Stimulated activated CD8-positive, alpha-beta memory T cell treated with anti-CD3 and anti-CD28 coated beads, Interleukin-15, amount 100 ng/mL, for 24 hours (primary cell): ENCODE measurements at places on chromosomes 11 and 22.

GRCh38 chr22:27876684-27877083 lies 42.4 kb downstream of the PITPNB start:
- no peak for DNase-seq

DNA sequence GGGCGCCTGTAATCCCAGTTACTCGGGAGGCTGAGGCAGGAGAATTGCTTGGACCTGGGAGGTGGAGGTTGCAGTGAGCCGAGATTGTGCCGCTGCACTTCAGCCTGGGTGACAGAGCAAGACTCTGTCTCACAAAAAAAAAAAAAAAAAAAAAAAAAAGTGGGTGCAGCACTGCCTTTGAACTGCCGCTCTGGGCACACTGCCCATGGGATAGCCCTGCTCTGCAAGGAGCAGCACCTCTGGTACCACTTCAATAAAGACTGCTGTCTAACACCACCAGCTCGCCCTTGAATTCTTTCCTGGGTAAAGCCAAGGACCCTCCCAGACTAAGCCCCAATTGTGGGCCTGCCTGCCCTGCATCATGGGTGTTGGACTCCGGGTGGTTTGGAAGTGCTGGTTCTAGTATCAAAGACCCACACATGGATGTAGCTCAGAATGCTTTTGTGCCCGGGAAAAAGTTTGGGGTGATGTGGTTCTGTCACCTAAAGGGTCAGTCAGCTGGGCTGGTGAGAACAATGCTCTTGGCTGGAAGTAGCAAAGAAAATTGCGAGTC lies 444.3 kb downstream of the TBC1D22A start:
- DNase-seq, result no peak

- no peak for DNase-seq
These were observed 860 bp downstream of the UPK2 start for GRCh38 chr11:118956847-118957469.

DNA sequence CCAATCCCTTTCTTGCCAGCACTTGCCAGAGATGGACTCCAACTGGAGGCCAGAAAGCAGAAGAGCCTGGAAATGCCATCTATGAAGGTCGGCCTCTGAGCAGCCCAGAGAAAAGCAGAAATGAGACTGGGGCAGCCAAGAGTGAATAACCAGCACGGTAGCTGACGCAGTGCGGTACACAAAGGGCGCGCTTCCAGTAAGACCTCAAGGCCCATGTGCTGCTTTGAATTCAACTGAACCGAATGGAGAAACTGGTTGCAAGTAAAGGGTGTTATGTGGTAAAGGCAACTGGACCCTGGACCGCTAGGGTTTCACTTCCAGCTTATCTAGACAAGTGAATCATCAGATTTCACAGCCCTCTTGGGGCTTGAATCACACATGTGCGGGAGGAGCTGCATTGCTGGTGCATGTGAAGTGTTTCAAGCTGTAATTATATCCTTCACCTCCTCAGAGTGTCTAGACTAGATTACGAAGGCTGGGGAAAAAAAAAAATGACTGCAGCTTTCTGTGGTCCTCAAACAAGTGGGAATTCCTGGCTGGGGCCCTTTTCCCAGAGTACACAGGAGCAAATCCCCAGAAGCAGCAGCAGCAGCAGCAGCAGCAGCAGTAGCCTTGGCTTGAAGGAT lies 128.9 kb downstream of the CCDC34 start:
- no peak for DNase-seq

DNA sequence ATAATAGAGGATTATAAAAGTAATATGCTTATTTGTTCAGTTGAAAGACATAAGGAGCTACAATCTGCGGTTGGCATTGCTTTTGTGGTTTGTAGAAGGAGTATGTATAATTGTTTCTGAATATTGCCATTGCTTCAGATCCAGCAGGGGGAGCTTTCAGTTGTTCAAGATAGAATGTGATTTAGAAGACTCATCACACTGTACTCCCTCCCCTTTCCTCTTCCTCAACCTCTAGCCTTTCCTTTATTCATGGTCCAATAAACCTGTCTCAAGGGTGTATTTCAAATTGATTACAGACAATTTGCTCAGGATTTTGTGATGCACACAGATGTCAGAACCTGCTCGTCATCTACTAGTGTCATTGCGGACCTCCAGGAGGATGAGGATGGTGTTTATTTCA lies 9.8 kb downstream of the PRMT3 start:
- DNase-seq, result no peak

GRCh38 chr11:118791111-118791960 lies at the start of gene DDX6:
Gene DDX6 (minus strand): TSS chr11:118791164. CDS start chr11:118786251, 4,913 bp downstream.
- DNase-seq, result peak; percentile 77

GRCh38 chr11:134518616-134519389 lies 106.8 kb upstream of the B3GAT1 start:
- no peak for DNase-seq

- DNase-seq, result no peak
These were observed 381.7 kb downstream of the DCDC1 start for GRCh38 chr11:30987819-30988218.

GRCh38 chr11:11985016-11985715 lies 23.3 kb downstream of the DKK3 start:
- no peak for DNase-seq

- peak; percentile 91 for DNase-seq
These were observed 315.3 kb downstream of the TMEM135 start for GRCh38 chr11:87352759-87353707.

DNA sequence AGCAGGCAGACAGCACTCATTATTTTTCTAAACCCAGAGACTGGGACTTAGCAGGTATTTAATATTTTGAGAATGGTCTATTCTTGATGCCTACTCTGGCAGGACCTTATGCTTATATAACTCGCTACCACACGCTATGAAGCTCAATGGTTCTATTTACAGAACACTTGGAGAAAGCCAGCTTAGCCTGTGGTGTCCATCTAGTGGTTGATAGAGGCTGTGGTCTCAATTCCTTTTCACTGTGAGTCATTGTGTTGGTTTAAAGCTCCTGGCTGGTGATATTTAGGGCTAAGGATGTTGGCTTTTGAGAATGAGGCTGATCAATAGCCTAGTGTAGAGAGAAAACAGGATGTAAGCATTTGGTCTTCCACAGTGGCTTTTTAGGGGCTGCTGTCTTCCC lies 206.4 kb downstream of the DBX1 start:
- no peak for DNase-seq

- DNase-seq, result no peak
These were observed 120.4 kb downstream of the CCDC34 start for GRCh38 chr11:27242591-27242990.

GRCh38 chr11:11589437-11589836 lies 32.4 kb downstream of the GALNT18 start:
- no peak for DNase-seq

- DNase-seq, result no peak
These were observed 79.7 kb upstream of the SHISAL1 start for GRCh38 chr22:44392446-44392921.
